ENCODE measurements at places on chromosomes 5 and 9.

- no peak for DNase-seq
Observed at GRCh38 chr5:135372654-135373381, 26.2 kb downstream of the MACROH2A1 start.

DNA sequence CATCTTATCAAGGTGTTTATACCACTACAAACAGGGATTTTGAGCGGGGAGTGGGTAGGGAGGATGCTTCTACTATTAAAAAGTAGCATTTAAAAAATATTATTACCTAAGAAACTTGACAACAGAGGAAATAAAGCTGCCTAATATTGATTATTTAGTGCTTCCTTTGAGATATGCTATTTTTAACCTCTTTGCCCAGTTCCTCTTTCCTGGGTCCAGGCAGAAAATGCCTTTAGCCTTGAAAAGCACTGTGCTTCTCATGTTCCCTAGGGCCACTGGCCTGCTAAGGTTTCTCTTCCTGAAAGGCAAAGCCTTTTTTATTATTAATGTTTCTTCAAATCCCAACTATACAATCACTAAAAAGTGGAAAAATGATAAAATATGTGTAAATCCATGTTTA is 217.2 kb upstream of the HAPLN1 start:
- DNase-seq, result no peak

DNA sequence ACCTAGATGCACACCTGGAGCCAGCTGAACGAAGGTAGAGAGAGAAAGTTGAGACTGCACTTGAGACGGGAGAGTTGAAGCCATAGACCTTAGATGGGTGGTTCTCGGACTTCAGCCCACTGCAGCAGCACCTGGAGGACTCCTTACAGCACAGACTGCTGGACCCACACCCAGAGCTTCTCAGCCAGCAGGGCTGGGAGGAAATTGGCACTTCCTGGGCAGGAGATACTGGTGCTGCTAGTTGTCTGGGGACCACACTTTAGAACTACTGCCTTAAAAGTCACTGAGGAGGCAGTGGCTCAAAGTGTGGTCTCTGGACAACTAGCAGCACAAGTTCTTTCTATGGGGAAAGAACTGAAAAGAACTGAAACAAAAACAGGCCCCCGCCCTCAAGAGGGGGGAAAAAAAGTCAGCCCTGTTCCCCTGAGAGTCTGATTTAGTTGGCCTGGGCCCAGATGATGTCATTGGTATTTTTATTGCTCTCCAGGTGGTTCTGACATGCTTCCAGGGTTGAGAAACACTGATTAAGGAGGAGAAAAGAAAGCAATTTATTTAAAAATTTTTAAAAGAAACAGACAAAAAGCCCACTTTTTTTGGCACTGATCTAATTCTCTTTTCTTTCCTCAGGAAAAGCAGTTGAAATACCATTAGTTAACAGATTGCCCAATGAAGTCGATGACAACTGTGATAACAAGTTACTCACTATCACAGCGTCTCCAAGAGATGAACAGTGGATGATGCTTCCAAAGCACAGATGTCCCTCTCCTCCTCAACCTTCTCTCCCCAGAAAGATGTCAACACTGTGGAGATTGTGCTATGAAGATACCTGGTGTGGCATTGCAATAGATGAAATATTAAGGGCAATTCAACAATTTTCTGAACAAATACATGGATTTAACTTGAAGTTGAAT is 73.6 kb upstream of the ADAMTS16 start:
- no peak for DNase-seq

DNA sequence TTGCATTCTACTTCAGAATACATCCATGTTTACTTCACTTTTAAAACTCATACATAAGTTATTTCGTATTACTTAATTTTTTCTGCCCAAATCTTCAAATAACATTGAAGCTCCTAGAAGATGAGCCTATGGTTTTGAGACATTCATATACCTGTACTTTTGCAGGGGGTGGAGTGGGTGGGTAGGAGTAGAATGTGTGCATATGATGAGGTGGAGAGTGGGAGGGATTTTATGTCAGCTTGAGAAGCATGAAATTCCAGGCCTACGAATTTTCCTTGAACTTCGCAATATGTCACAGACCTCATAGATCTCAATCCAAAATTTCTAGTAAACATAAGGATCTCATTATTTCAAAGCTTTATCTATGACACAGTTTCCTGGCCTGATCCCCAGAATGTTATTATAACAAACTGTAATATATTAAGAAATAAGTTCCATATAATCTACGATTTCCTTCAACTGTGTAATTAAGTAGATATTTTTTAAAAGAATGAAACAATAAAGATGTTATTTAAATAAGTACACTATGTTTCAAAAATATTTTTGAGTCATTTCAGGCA is 19.7 kb upstream of the MOB3B start:
- no peak for DNase-seq

DNA sequence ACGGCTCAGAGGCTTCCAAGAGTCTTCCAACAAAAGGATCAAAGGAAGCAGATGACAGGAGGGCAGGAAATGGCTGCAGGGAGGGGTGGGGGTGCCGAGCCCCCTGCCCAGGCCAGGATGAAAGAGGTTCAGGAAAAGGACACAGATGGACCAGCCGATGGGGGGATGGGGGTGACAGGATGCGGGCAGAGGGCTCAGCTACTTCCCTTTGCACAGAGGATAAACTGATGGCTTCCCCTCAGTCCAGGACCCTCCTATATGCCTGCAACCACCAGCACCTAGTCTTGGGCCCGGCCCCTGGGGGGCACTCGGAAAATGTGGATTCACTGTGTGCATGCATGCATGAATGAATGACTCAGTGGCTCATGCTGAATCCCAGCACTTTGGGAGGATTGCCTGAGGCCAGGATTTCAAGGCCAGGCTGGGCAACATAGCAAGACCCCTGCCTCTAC is 148.2 kb downstream of the C9orf50 start:
- DNase-seq, result no peak

- DNase-seq, result no peak
Observed at GRCh38 chr5:5558638-5559527, 136.4 kb downstream of the ICE1 start.

GRCh38 chr9:136804509-136805206 is 3.1 kb upstream of the RABL6 start:
- DNase-seq, result no peak

GRCh38 chr9:136820971-136821825 is 13.4 kb downstream of the RABL6 start:
- DNase-seq, result no peak

- DNase-seq, result peak; percentile 12
Observed at GRCh38 chr9:112887381-112887780, 3.3 kb downstream of the SLC46A2 start.

DNA sequence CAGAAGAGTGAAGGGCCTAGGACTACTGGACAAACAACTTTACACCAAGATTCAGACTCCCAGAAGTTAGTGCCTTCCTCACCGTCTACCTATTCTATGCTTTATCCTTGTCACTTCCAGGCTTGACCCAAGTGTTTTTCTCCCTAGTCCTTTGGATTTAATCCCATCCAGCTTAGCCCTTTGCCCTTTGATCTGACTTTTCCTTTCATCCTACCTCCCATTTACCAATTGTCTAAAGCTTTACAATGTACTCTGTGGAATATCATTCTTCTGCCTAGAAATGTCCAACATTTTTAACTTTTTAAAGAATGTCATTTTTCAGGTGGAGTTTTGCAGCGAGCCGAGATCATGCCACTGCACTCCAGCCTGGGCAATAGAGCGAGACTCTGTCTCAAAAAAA is 292.1 kb downstream of the EPB41L4A start:
- no peak for DNase-seq

DNA sequence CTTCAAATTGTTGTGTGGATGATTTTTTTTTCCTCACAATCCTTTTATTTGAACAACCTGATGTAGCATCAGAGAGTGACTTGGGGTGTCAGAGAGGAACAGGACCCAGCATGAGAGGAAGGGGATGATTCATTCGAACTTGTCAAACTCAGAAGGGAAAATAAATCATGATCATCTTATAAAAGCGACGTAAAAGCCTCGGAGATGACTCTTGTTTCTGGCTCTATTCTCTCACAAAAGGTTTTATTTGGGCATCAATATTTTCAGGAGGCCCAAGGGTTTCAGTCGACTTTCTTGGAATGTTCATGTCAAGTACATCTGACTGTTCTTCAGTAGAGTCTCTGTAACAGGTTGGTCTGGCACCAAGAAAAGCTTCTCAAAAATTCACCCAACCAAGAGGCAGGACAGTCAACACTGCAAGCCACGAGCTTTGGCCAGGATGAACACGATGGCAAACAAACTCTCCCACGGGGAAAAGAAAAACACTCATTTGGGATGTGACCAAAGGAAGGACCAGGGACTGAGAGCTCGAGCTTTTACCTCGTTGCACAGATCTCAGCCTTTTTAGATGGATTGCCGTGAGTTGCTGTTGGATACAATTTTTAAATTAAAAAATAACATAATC is 55.1 kb downstream of the ANKH start:
- no peak for DNase-seq

DNA sequence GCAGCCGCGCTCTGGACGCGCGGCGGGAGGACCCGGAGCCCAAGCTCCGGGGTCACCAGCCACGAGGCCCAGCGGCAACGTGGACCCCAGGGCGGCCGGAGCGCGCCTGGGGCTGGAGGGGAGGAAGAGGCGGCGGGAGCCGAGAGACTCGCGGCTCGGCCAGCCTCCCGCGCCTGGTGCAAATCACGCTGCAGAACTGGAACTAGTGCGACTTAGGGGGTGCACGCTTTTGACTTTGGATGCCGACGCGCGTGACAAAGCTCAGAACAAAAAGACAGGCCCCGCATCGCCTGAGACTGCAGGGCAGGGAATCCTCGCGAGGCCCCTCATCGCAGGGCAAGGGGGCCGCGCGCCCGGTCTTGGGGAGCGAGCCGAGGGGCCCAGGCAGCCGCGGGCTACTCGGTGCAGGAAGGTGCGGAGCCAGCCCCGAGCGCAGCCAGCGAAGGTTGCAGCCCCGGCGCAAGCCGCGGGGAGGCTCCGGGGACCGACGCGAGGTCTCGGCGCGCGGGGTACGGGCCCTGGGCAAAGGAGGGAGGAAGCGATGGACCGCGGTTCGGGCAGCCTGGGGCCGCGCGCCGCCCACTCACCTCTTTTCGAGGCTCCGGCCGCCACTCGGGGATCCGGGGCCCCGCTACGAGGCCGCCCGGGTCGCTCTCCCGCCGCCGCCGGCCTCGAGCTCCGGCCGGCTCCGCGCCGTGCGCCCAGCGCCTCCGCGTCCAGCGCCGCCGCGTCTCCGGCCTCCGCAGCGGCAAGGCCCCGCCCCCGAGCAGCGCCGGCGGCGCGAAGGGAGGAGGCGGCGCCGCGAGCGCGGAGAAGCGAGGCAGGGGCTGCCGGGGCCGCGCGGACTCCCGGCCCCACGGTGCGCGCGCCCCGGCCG is at the start of gene GOLM1:
Gene GOLM1 (minus strand): TSS at position 735 of the 877 bp plus-strand sequence. CDS start 20,238 bp downstream, outside the sequence.
- peak; percentile 61 for DNase-seq

GRCh38 chr9:76267284-76267652 is 127.0 kb downstream of the RFK start:
- no peak for DNase-seq

DNA sequence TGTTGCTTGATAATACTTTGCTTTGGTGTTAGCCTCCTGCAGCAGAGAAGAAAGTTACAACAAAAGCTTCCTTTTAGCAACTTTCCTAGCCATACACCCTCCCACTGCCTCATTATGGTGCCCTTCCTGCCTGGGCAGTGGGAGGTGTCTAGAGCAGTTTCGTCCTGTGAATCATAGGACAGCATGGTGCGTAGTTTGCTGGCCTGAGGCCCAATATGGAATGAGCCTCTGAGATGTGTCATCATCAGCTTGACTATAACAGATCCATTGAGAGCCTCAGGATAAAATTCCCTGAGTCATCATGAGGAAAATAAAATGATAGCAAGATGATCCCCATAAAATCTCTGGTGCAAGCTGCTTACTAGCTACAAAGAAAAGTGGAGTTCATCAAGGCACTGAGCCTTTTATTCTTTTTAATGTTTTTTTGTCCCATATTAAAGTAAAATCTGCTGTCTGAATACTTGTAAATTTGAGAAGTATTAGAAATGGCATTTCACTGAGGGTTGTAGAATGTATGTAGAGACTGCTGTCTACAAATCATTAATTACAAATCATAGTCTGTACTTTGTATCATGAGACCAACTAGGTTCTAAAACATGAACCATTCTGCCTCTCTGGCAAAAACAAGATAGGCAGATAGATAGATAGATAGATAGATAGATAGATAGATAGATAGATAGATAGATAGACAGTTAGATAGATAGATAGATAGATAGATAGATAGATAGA is 303.0 kb upstream of the PDE4D start:
- DNase-seq, result no peak

DNA sequence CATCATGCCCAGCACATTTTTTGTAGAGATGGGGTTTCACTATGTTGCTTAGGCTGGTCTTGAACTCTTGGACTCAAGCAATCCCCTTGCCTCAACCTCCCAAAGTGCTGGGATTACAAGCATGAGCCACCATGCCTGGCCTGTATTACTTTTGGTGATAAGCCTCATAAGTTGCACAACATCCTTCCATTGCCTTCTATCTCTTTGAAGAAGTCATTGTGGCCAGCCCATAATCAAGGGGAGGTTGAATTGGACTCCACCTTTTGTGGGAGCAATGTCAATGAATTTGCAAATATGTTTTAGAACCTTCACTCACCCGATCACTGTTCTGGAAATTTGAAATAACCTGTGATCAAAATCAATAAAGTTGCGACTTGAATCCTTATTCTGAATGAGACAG is 104.3 kb upstream of the CLINT1 start:
- no peak for DNase-seq

- no peak for DNase-seq
Observed at GRCh38 chr9:99515093-99515492, 293.0 kb downstream of the SEC61B start.

GRCh38 chr9:109767814-109768213 is 12.2 kb upstream of the PALM2AKAP2 start:
- no peak for DNase-seq

GRCh38 chr5:164002628-164003027 is 497.2 kb downstream of the MAT2B start:
- DNase-seq, result no peak

DNA sequence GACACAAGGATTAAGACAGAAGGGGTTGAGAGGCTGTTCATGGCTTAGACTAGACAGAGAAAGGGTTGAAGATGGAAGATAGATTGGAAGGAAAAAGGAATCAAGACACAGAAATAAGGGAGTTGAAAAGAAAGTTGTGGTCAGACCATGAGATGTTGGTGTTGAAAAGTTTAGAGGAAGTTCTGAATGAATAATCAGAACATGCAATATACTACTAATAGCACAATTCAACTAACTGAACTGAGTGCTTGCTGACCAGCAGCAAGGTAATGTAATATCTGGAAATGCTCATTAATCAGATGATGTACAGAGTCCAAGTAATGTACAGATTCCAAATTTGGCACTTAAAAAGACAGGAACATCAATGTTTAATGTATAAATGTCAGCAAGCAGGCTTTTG is 10.6 kb upstream of the NNT start:
- no peak for DNase-seq

- no peak for DNase-seq
Observed at GRCh38 chr9:95082401-95083084, 235.0 kb downstream of the FANCC start.

GRCh38 chr5:38529955-38530646 is 26.3 kb downstream of the LIFR start:
- DNase-seq, result no peak

- no peak for DNase-seq
Observed at GRCh38 chr5:156019571-156020180, 307.3 kb upstream of the SGCD start.
